ENCODE measurements at places on chromosomes 3 and 15. TPM values are rescaled to one million over a fixed set of nuclear protein-coding genes. Genes with fewer than 3 reads are reported as not detected.

GRCh38 chr3:84444726-84445521 is 513.9 kb upstream of the CADM2 start:
- no peak for DNase-seq

DNA sequence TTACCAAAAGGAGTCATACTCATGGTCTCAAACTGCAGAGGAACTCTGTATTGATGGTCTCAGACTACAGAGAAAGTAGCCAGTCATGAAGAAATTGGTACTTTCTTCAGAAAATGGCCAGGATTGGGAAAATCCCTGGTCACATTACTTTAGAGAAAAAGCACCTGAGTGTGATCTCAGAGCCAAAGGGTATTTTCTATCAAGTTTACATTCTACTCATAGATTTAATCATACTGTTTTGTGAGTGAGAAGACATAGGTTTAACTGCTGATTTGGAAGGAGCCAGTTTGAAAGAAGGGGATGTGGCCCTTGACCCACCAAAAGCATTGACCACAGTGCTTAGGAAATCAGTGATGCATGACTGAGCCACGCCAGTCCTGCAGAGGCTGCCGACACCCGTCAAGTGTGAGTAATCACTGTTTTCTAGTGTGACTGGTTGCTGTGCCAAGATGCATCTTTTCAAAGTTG is 203.6 kb downstream of the AKAP13 start:
- no peak for DNase-seq

- DNase-seq: no peak
Observed at GRCh38 chr15:61621146-61621545, 392.0 kb upstream of the RORA start.

DNA sequence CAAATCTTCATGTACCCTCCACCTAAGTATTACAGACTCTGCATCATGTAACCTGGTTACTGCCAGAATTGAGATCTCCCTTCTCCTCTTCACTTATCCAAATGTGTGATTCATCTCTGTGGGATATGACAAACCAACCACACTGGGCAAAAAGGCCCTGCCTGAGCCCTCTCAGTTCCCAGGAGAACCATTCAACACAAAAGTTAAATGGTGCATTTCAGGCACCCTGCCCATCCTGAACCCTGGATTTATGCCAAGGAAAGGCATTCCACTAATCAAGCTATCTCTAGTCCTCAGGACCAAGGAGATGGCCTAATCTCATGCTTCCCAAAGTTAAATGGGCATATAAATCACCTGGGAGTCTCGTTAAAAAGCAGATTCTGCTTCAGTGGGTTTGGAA is 108.5 kb downstream of the TNIK start:
- no peak for DNase-seq

DNA sequence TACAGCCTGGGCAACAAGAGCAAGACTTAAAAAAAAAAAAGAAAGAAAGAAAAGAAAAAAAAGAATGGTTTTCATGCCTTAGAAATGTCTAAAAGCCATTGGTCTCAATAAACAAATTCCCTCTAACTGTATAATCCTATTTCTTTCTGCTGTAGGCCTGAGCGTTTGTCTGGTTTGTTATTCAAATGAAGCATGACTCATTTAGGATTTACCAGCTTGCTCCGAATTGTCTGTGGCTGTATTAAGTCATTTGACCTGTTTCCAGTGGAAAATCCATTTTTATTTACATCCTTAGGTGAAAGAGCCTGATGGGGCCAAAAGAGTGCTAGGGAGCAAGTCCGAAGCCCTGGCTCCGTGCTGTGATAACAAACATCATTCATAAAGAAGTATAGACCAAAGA is 73.8 kb downstream of the BDH1 start:
- DNase-seq: no peak

- DNase-seq: no peak
Observed at GRCh38 chr15:89578146-89578545, 2.9 kb downstream of the TICRR start.

DNA sequence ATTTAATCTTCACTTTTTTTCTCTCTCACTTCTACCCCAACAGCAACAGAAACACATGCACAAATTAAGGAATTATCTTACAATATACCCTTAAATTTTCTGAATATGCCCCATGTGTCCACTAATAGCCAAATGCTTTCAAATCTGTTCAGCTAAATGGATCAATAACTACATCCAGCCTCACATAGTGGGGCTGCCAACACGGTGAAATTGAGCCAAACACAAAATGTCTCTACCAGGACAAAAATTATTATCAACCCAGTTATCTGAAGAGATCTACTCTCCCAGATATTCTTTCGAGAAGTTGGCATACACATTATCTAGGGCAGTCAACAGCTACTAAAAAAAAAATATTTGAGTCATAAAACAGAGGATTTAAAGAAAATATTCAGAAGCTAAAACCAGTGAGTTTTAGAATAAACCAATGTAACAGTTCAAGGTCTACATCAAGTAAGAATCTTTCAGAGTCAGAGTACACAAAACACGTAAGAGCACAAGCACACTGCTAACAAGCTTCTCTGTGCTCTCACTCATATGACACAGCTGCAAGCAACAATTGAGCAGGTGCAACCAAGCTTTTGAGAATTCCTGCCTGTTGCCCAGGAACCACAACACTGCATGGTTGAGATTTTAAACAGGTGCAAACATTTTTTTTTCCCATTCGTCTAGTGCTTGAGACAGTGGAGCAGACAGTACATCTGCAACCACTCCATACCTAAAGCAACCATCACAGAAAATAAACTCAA is 247.7 kb downstream of the ZBTB20 start:
- peak; percentile 47 for DNase-seq

DNA sequence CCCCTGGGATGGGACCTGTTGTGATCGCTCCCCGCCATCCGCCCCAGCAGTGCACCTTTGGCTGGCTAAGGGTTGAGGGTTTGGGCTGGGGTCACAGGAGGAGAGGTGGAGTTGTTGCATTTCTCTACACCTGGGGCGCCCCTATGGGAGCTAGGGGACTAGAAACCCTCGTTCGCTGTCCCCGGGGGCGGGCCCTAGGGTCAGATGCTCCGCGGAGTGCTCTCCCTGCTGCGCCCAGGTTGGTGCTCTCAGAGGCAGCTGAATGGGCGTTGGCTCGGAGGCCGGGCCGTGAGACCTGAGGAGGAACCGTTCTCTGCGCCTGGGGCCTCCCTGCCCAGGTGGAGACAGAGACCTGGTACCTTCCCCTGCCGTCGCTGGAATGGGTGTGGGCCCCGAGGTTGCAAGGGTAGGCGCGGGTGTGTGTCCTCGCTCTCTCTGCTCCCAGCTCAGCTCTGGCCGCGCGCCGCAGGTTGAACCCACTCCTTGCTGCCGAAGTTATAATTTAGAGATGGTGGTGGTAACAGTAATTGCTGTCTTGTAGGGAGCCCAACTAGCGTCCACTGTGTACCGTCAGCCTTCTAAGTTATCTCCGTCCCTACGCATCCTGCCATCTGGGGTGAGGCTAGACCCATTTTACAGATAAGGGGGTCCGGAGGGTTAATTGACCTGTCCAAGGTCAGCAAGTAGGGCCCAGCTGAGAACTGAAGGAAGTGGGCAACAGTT is 965 bp downstream of the FLNB start:
- DNase-seq: no peak

DNA sequence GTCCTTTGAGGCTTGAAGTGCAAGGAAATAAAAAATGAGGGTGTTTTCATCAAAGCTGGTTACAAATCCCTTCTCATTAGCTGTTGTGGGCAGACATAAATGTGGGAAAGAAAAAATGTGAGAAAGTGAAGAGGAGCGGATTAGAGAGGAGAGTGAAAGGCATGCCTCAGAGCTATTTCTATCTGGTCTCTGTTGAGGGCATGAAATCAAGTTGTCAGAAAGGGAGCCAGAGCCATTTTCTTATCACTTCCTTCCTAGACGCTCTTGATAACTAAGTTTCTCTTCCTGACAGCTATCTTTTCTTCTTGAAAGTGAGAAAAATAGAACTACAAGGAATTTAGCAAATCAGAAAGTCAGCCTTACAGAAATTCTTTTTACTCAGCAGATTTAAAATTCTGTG is 20.8 kb upstream of the CAPN3 start:
- DNase-seq: no peak

- DNase-seq: no peak
Observed at GRCh38 chr3:170642882-170643601, 57.2 kb upstream of the SLC7A14 start.

- DNase-seq: no peak
Observed at GRCh38 chr15:36109943-36110658, 469.3 kb upstream of the CDIN1 start.

DNA sequence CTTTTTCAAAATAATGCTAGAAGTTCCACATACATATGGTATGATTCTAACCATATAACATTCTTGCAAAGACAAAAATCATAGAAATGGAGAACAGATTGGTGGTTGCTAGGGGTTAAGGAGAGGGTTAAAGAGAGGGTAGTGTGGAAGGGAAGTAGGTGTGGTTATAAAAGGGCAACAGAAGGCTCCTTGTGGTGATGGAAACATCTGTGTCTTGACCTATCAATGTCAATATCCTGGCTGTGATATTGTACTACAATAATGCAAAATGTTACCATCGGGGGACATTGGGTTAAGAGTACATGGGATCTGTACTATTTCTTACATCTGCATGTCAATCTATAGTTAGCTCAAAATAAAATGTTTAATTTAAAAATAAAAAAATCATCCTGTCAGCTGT is 67.8 kb upstream of the FSIP1 start:
- DNase-seq: no peak

- DNase-seq: no peak
Observed at GRCh38 chr3:149243540-149243939, 21.9 kb upstream of the CP start.

GRCh38 chr3:148531836-148532235 is 165.9 kb upstream of the AGTR1 start:
- no peak for DNase-seq

DNA sequence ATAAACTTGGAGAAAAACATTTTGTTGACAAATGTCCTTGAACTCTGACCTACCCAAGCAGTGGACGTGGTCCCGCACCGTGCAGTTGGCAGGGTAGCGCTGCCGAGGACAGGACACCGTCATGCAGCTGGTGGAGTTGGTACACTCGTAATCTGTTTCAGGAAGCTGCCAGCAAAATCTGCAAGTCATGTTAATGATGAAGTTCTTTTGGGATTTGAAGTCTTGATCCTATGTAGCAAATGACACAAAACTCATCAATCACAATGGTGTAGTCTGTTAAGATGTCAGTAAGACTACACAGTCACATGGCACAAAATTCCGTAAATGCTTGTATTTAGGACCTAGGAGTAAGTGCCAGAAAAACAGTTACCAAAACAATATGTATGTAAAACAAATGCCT is 5.5 kb downstream of the TM2D3 start:
- DNase-seq: no peak

GRCh38 chr3:97927704-97928103 is 44.5 kb downstream of the RIOX2 start:
- no peak for DNase-seq

GRCh38 chr3:59734061-59734460 is 684.2 kb upstream of the CFAP20DC start:
- DNase-seq: no peak

DNA sequence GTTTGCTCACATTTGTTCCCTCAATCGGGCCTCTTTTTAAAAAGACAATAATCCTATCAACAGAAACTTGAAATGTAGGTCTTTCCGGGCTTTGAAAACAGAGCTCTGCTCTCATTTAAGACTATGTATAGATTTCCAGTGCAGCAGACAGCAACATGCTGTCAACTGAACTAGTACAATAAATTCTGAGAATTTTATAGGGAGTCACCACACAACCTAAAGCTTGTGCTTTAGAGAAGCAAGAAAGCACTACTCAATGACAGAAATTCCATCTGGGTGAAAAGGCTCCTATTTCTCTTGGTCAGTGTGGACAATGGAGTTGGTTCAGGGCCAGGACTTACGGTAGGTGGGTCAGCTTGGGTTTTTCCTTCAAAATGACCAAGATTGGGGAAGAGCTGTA is 583.5 kb downstream of the ROBO1 start:
- DNase-seq: peak; percentile 50

GRCh38 chr3:66115858-66116654 is 77.3 kb upstream of the MAGI1 start:
- DNase-seq: no peak

- DNase-seq: no peak
Observed at GRCh38 chr3:134038716-134039115, 9.0 kb upstream of the SLCO2A1 start.

DNA sequence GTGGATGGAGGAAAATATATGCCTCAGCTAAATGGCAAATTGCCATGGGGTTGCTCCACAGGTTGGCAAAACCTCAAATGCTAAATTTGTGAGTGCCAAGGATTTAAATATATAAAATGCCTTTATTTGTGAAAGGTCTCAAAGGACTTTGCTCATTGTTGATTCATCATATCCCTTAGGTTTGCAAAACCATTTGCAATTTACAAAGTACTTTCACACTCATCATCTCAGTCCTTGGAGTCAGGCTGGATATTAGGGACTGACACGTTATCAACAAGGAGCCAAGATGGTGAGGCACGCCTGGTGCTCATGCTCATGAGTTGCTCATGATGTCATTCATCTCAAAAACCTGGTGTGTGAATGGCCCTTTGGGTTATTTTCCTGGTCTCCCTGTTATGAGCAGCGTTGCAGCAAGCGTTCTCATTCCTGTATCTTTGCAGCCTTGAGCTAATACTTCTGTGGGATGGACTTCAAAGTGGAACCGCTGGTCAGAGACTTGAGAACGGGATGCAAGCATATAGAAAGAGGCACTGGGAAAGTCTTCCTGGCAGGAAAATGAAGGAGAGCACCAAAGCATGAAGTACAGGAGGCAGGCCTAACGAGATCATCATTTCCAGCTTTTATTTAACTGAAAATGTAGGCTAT is 66.0 kb downstream of the MYO1E start:
- DNase-seq: no peak

GRCh38 chr3:58628823-58629562 is 37.6 kb downstream of the FAM3D start:
- DNase-seq: no peak

DNA sequence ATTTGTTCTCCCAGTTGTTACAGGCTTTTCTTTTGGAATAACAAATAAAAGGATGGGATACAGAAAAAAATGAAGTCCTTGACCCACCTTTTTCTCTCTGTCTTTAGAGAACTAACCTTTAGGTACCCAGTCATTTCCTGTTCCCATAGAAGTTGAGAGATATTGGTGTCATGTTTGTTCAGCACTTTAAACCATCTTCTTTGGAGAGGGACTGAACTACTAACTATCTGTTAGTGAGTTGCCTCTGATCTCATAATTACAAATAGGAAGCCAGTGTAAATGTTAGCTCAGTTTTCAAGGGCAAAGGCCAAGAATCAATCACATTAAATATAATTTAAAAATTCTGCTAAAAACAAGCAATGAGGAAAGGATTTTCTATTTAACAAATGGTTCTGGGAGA is 72.9 kb upstream of the DCBLD2 start:
- DNase-seq: no peak

GRCh38 chr3:42183991-42184632 is 81.9 kb downstream of the CCK start:
- no peak for DNase-seq

- no peak for DNase-seq
Observed at GRCh38 chr15:32928876-32929275, 211.1 kb downstream of the GREM1 start.

Gene XYLB
- polyA plus RNA-seq: 14.4 TPM

Gene GUCA1C
- 0.21 TPM for polyA plus RNA-seq

Gene FBXW12
- 0.99 TPM for polyA plus RNA-seq

Gene ATP13A5
- not detected for polyA plus RNA-seq

Gene OSTN
- 8.3 TPM for polyA plus RNA-seq

Gene ZPLD1
- polyA plus RNA-seq: 0.67 TPM

Gene GASK1A
- polyA plus RNA-seq: 3.5 TPM

Gene SH3GL3
- polyA plus RNA-seq: 10.6 TPM

Gene PCCB
- 59.7 TPM for polyA plus RNA-seq

Gene SLC27A2
- polyA plus RNA-seq: 52.8 TPM

Gene KCNMB3
- polyA plus RNA-seq: 7.0 TPM

Gene CHST13
- polyA plus RNA-seq: 6.5 TPM

Gene SATB1
- polyA plus RNA-seq: 43.0 TPM

Gene FETUB
- polyA plus RNA-seq: 0.33 TPM

Measured in left renal cortex interstitium (tissue), 4 donors.